ENCODE measurements at places on chromosomes 4 and X. TPM values are rescaled to one million over a fixed set of nuclear protein-coding genes. Genes with fewer than 3 reads are reported as not detected.

Gene MAGEA8
- not detected for total RNA-seq

Gene TGIF2LX
- not detected for total RNA-seq

Gene IBSP
- not detected for total RNA-seq

Gene ZNF185
- total RNA-seq, result 0.47 TPM

Gene IQCM
- 0.94 TPM for total RNA-seq

Gene GABRG1
- total RNA-seq, result not detected

Gene ANAPC4
- 21.6 TPM for total RNA-seq

Gene STBD1
- 15.8 TPM for total RNA-seq

Gene CT45A5
- total RNA-seq, result not detected

Gene FGG
- total RNA-seq, result not detected

Gene RAB39B
- not detected for total RNA-seq

Gene ZNF81
- 3.1 TPM for total RNA-seq

Gene HTR2C
- total RNA-seq, result not detected

All from myocyte (in vitro differentiated cells).